ENCODE measurements at places on chromosomes 16 and 17.

- no peak for DNase-seq
Observed at GRCh38 chr17:33858682-33859081, 396.4 kb upstream of the CCL2 start.

DNA sequence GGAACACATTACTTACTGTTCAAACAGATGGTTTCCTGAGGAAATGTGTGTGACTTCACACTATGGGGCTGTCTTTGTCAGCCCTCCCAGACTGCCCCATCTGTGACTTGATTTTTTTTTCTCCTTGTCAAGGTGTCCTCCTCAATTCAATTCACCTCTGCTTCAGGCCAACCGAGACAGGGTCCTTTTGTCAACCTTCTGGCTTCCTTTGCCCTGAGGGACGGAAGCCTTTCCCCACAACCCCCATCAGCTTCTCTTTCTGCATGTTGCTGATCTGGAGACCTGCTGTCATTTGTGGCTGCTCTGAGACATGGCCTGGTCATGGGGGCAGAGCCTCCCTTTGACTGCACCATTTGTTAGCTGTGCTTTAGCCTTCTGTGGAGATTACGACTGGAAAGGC lies 21.3 kb upstream of the RGS9 start:
- DNase-seq: no peak

GRCh38 chr17:70473049-70473448 lies 303.7 kb downstream of the KCNJ2 start:
- no peak for DNase-seq

GRCh38 chr16:15054357-15055140 lies 1.3 kb downstream of the NTAN1 start:
- DNase-seq: no peak

DNA sequence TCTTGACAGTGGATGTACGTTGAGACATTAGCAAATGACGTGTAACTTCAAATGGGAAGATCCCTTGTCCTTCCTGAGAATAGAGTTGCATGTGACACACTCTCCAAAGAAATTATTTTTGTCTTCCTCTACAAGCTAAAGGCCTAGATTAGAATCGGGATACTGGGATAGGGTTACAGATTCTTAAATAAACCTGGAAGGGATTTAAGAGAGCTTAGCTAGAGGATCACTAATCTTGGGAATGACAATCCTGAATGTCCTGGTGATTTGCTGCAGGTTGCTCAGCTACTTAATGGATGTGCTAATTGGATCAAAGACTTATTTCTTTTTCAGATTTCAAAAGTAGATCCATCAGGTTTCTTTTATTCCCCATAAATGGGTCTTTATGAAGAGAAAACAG lies 101.9 kb downstream of the KCNJ2 start:
- no peak for DNase-seq

Data from NAMALWA (cell line).